ENCODE measurements at places on chromosomes 1 and 21.

GRCh38 chr1:180415236-180415848 is 87.0 kb downstream of the ACBD6 start:
- no peak for DNase-seq

GRCh38 chr21:44365251-44365966 is 12.0 kb downstream of the TRPM2 start:
- no peak for DNase-seq

- no peak for DNase-seq
These were observed 72.1 kb downstream of the GPR52 start for GRCh38 chr1:174519844-174520243.

GRCh38 chr1:169872906-169873305 is 20.8 kb downstream of the SCYL3 start:
- no peak for DNase-seq

DNA sequence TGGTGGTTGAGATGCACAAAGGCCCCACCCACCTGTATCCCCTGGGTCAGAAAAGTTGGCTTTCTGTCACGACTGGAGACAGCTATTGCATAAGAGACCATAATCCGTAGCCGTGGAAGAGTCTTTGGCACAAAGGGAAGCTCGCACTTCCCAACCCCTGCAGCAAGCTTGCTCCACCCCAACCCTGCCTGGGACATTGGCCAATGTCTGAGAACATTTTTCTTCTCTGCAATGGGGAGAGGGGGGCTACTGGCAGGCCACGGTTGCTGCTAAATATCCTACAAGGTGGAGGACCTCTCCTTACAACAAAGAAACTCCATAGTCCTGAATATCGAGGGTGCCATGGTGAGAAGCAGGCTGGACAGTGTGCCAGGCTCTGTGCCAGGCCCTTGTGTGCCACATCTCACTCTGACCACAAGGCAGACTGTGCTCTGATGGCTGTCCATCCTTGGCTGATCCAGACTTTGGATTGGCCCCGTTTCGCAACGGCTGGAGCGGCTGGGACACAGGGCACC is 104.1 kb downstream of the CSMD2 start:
- DNase-seq: no peak

All from activated CD8-positive, alpha-beta memory T cell treated with anti-CD3 and anti-CD28 coated beads for 4 hours (primary cell).